ENCODE measurements at places on chromosomes 6 and 20.
A peak's percentile ranks its signal among the peaks of the same experiment; 100 is the strongest.

DNA sequence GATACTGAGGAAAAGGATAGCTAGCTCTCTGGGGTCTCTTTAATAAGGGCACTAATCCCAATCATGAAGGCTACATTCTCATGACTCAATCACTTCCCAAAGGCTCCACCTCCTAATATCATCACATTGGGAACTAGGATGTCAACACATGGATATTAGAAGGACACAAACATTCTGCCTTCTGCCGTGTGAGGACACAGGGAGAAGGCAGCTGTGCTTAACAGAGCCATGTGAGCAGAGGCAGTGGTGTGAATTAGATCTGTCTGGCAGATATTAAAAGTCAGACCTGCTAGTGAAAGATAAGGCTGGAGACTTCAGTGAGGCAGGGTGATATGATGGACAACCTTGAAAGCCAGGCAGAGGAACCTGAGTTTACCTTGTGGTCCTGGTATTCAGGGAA, 341.9 kb downstream of the ARHGAP18 start:
- no peak for DNase-seq

GRCh38 chr20:58473453-58474425, 41.5 kb downstream of the APCDD1L start:
- DNase-seq, result no peak

GRCh38 chr20:21505161-21505809, 8.6 kb downstream of the NKX2-2 start:
- DNase-seq, result peak; percentile 16

DNA sequence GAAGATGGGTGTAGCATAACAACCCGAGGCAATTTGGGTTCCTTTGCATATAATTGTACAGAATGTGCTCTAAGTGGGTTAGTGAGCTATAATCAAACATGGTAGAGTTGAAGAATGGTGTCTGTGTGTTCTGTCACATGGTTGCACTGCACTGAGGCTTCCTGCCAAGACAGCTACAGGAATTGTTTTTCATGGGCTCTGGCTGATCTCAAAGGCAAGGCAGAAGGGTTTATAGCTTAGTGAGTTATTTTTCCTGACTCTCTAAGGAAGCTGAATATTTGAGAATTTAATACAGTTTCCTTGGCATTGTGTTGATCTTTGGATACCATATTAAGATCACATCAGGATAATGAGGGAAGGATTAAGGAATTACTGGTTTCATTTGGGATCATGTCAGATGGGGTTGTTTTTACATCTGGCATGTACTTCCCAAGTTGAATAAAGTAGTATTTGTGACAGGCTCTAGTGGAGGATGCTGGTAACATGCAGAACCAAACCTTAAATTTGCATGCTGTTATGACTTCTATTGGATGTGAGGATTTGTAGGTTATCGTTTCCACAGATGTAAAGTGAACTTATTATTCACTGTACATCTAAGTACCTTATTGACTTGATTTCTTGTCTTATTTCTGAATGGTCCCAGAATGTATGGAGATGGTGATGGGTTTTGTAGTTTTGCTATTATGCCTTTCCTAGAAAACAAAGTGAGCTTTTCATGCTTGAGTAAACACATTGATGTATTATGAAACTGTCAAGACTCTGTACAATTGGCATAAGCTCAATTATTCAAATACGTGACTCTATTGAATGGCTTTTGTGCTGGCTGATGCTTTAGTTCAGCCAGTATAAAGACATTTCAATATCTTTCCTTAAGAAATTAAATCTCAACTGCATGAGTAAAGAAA, 43.3 kb downstream of the LRRC1 start:
- no peak for DNase-seq

DNA sequence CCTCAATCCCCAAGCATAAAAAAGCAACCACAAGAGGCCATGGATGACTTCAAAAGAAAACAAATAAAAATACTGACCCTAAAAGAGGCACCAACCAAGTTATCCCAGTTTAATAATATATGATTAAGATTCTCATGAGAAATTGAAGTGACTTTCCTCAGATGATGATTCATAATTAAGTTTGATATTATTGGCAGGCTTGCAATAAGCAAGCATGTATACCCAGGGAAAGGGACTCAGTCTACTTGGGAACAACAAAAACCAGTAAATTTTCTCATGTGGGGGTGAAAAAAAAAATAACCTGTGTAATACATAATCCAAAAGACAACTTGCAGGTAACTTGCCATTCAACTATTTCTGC, 19.6 kb downstream of the JAG1 start:
- DNase-seq, result no peak

DNA sequence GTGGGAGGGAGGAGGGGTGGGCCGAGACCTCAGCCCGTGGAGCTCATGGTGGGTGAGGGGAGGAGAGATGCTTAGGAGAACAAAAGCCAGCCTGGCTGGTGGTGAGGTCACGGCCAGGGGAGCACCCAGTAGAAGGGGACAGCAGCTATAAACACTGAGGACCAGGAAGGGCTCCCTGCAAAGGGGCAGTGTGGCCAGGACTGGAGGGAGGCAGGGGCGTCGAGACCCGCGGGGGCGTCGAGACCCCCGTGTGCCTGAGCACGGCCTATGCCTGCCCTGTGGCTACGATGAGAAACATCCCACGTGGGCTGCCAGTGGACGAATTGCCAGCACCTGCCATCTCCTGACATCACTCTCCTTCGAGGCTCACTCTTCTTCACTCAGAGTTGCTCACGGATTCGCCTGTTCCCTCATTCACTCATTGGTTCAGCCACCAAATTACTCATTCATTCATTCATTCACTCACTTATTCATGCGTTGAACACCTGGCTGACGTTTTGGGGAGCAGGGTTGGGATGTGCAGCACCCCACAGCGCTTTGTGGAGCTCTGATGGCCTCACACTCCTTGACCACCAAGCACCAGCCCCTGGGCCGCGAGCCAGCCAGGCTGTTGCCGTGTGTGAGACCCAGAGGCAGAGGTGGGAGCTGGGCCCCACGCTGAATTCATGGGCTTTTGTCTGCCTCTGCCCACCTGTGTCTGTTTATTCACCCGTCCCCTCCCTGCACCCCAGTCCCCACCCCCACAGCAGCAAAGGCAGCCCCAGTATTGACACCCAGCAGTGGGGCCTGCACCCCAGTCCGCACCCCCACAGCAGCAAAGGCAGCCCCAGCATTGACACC, 61.2 kb upstream of the BHLHE23 start:
- no peak for DNase-seq

- DNase-seq, result no peak
Observed at GRCh38 chr6:160581406-160581805, 82.7 kb downstream of the LPA start.

DNA sequence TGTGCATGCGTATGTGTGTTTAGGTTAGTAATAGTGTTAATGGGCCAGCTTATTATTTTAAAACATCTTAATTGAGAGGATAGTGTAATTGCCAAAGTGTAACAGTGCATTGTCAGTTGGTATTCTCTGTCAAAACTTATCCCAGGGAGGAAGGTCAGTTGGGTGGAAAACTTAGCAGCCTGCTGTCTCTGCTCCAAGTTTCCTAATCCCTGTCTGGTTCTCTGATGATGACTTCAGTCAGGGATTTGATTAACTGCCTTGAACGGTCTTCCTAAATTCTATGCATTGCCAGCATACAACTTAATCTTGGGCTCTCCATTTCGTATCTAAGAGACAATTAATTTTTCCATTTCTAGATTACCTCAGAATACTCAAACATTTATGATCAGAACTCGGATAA, 51.1 kb downstream of the L3MBTL3 start:
- DNase-seq, result no peak

DNA sequence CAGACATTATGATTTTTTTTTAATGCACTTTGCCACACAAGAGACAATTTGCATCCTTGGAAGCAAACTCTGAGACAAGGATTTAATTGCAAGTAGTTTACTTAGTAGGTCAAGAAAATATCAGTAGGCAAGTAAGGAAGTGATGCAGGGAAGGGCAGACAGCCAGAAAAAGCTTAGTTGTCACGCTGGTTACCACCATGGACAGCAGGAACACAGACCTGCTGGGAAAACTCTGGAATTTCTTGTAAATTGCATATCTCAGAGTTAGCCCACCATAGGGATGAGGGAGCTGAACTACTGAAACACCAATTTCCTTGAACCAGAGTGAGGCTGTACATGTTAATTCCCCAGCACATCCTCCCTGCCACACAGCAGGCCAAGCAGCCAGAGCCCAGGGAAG, 92.7 kb downstream of the L3MBTL3 start:
- no peak for DNase-seq

DNA sequence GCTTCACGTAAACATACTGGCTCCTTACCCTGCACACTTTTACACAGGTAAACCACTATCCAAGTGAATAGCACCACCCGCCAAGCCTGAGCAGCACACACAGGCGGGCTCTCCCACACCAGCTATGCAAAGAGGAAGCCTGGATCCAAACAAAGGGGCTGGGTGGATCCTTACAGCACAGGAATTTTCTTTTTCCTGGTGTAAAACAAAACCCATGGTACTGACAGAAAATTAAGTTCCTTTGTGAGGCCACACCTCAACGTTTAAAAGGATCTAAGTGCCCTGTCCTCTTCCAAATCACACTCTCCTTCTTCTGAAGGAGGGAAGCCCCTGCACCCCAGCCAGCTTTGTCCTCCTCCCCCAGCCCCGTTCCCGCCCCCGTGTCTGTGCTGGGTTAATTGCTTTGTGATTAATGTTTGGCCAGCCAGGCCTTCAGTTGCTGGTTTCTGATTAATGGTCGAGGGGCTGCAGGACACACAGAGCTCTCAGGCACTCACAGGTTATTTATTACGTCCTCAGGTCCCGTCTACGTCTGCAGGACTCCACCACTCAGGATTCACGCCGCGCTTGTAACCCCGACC, 6.1 kb downstream of the DACT2 start:
- no peak for DNase-seq

GRCh38 chr6:48113130-48113529, 2.1 kb upstream of the PTCHD4 start:
- DNase-seq, result no peak

All from fibroblast of gingiva (primary cell).